ENCODE measurements at places on chromosomes 11 and 22. TPM values are rescaled to one million over a fixed set of nuclear protein-coding genes. Genes with fewer than 3 reads are reported as not detected.

APOBEC3G gene
- 4.0 TPM for total RNA-seq

FAM180B gene
- not detected for total RNA-seq

DNA sequence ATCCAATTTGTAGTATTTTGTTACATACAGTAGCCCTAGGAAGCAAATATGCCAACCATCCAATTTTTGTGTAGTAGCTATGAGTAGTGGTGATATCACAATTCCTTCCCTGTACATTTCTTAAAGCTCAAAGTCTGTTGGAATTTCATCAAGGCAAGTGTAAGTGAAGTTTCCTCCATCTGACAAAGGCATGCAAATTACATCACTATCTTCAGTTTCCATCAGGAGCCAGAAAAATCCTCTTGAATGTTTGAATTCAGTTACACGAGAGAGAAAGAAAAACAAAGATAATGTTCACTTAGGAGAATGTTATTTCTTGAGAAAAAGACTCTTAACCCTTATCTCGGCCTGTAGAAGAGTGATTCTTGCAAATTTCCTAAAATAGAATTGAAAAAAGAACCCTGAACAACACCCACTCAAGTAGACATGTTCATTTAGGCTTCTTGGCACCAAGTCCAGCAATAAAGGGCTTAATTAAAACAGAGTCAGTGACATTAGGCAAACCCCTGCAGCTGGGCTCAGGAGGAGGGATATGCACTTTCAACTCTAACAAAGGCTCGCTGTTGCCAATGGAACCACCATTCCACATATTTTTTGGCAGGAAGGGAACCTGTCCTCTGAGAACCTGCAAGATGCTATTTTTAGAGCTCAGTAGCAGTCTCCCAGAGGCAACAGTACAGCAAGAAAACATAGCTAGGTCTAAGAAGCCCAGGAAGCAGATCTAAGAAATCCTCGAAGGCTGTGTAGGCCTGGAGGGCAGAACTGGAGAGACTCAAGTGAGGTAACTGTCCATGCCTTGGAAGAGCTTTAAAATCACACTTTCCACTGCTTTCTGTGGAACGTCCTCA is 144.6 kb downstream of the CCDC81 start:
- no peak for DNase-seq

GRCh38 chr11:83836883-83837654 is 550.9 kb upstream of the CCDC90B start:
- peak; percentile 46 for DNase-seq

DNA sequence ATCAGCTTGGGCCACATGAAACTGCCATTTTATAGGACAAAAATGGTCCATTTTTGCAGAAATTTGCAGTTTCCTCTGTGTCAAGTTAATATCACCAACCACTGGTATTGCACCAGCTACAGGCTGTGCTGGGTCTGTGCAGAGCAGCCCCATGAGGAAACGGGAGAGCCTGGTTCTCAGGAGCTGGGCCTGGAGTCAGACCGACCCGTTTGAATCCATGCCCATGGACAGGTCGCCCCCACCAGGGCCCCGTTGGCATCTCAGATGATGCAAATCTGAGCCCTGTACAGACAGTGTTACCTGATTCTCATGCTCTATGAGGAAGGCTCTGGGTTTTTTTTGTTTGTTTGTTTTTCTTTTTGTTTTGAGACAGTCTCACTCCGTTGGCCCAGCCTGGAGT is 9.8 kb upstream of the SEC14L6 start:
- DNase-seq, result no peak

Measured in lung microvascular endothelial cell (primary cell).